ENCODE measurements at places on chromosomes 13 and 19.
A peak's percentile ranks its signal among the peaks of the same experiment; 100 is the strongest.

DNA sequence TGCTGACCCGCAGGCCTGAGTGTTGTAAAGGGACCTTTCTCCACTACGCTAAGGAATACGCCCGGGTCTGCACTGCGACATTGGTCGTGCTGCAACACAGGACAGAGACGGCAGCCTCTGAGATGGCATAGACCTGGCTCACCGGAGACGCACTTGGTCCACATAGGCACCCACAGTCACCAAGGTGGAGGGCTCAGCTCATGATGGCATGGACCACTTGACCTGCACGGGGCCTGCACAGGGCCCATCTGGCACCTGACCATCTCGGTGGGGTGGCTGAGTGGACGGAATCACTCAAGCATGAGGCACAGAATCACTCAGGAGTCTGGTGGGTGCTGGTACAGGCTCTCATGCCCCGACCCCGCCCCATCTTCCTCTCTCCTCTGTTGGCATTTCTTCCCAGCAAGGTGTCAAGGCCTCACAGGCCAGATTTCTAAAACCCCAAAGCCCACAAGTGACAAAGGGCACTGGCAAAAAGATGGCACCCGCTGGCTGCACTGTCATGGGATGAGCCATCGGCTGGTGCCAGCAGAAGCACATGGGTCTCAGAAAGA is 45.9 kb downstream of the TSHZ3 start:
- DNase-seq, result no peak

GRCh38 chr13:27427641-27428040 is 3.2 kb downstream of the GTF3A start:
- no peak for DNase-seq

DNA sequence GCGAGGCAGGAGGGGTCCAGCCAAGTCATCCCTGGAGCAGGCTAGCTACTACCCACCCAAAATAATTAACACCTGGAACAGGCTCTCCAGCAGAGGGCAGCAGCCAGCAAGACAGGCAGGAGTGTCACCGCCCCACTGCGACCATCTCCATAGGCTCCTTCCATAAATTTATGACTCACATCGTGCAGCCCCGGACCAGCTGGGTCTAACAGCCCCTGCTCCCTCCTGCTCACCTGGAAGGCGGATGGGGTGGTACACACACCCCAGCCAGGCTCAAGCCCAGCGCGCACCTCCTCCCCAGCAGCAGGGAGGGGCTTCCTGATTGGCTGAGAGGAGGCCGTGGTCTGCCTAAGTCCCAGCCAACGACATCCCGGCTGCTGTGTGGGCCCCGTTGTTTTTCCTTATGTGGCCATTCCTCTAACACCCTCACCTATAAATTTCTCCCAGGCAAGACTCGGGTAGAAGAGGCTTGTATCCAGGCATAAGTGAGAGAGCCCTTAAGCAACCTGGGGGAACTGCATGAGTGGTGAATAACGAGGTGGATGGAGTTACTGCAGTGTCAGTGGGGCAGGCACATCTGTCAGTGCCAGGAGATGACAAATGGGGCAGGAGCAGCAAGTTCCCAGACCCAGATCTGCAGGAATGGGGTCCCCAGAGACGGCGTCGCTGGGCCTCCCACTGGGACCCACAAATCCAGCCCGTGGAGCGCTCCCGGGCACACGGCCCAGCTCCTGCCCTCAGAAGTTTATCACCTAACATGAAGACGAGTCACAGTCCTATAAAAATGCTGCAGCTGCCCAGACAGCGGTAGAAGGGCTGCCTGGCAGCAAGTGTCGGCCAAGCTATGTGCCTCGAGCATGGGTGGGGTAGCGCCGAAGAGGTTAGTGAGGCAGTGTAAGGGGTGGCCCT is 43.1 kb downstream of the CEBPG start:
- peak; percentile 29 for DNase-seq

- no peak for DNase-seq
These were observed 340.0 kb downstream of the DCT start for GRCh38 chr13:94139393-94139995.

- no peak for DNase-seq
These were observed 353.6 kb downstream of the FGF9 start for GRCh38 chr13:22024381-22024994.

DNA sequence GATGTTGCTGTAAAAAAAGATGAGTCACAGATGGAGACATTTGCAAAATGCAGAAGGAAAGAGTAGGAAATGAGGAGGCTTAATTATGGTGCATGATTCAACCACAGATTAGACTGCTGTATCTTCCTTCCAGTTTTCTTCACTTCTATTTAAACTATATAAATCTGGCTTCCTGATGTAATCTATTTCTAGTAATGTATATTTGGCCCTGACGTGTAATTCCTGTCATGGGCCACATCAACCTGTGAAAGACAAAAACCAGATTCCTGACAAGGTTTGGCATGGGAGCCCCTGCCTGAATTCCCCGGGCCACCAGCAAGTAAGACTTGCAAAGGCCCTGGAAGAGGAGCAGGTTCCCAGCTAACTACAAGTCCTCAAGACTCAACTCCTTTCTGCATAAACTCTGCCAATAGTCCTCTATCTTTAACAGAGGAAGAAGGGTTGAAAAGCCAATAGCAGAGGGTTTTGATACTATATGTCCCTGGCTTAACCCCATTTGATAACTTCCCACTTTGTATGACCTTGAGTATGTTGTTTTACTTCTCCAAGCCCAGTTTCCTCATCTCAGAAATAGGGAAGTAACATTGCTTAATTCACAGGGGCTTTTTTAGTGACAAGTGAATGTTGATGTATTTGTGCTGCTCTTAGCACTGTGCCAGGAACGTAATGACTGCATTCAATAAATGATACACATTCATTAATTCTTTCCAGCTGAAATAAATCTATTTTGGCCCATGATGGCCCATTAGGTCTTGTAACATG is 172.7 kb downstream of the SPRY2 start:
- no peak for DNase-seq

GRCh38 chr19:28324275-28325060 is 888.5 kb downstream of the UQCRFS1 start:
- no peak for DNase-seq

- DNase-seq, result peak; percentile 80
These were observed 13.2 kb downstream of the RASA3 start for GRCh38 chr13:114119196-114119595.

- DNase-seq, result no peak
These were observed 1992.9 kb upstream of the PCDH20 start for GRCh38 chr13:63408331-63409189.

DNA sequence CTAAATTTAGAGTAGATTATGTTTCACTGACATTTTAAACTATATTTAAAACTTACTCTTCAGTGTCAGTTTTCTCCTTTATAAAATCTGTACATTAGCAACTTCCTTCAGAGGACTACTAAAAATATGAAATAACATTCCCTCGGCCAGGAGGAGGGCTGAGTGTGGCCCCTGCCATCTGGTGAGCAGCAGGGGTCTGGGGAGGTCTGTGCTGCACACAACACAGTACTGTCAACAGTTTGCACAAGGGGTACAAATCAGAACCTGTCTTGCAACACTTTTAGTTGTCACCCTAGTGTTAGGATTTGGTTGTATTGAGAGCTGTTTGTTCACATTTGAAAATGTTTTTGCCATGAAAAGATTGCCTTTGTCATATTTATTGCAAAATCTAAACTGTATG is 48.9 kb downstream of the TPP2 start:
- no peak for DNase-seq

DNA sequence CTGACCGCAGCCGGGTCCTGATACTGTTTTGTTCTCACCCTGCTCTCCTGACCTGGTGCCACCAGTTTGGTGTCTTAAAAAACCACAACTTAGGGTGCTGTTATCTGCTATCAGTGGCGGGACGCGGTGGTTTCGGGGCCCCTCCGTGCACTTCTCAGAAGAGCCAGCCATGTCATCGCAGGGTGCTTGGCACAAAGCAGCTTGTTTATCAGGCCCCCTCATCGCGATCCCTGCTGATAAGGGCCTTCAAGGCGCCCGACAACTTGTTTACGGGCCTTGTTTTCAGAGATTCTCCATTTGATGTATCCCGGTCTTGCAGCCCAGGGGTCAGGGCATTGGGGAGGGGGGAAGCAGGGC is 58.1 kb upstream of the KLF2 start:
- DNase-seq, result no peak

DNA sequence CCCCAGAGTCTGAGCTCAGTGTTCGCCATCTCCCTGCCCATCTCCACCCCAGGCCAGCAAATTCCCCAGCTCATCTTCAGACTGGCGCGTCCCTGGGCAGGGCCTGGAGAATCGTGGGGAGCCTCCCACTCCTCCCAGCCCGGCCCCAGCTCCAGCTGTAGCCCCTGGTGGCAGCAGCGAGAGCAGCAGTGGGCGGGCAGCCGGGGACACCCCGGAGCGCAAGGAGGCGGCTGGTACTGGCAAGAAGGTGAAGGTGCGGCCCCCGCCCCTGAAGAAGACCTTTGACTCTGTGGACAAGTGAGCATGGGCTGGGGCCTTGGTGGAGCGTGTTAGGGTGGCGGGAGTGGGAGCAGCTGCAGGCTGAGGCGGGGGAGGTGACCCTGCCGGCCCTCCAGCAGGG is 8.4 kb upstream of the PRR19 start:
- no peak for DNase-seq

DNA sequence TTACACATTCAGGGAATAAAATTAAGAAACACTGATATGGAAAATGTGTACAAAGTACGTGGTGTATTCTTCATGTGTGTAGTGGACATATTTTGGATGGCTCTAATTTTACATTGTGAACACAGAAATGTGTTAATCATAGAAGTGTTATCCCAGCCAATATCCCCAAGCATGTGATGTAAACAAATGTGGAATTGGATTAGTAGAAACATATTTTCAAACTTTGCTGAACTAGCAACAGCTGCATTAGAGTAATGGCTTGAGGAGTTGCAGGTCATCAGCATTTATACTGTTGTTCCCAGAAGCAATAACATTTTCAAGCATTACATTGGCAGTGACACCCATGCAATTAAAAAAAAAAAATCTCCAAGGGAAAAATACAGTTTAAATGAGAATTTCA is 600.6 kb downstream of the SLITRK1 start:
- DNase-seq, result no peak

DNA sequence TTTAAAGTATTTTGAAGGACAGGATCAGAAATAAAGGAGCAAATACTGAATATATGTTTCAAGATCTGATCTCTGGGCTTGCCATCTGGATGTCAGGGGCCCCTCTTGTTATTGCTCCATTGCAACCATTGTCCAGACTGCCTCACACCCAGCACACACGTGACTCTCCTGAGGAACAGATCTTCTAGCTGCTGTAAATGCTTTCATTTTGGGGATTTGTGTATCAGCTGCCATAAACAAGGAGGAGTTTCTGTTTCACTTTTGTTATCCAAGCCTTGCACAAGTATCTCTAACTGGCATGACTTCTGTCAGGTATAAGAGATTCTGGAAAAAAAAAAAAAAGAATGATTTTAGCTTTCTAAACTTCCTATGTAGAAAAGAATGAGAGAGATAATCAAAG is 1624.1 kb upstream of the PRR20A start:
- DNase-seq, result no peak

- no peak for DNase-seq
These were observed 37.7 kb downstream of the MYO9B start for GRCh38 chr19:17113127-17113785.

GRCh38 chr13:41416276-41416675 is 41.1 kb upstream of the RGCC start:
- DNase-seq, result no peak

- DNase-seq, result peak; percentile 46
These were observed 343.2 kb downstream of the KCNRG start for GRCh38 chr13:50358231-50359040.

Data from kidney glomerular epithelial cell (primary cell).